Activated CD4-positive, alpha-beta T cell treated with anti-CD3 and anti-CD28 coated beads for 36 hours (primary cell): ENCODE measurements at places on chromosomes 7 and 10.
A peak's percentile ranks its signal among the peaks of the same experiment; 100 is the strongest.

- peaks cover 6% of the 10 kb centered on the region for H3K27me3 ChIP-seq
- no peaks in the 10 kb centered on the region for H3K4me1 ChIP-seq
- no peak overlapping the region for H3K27ac ChIP-seq
- no peak overlapping the region for H3K4me3 ChIP-seq
These were observed 10.9 kb downstream of the FAM131B start for GRCh38 chr7:143351574-143351973.

- no peak for DNase-seq
- no peak overlapping the region for H3K4me3 ChIP-seq
- no peaks in the 10 kb centered on the region for H3K27me3 ChIP-seq
- H3K36me3 ChIP-seq = no peaks in the 10 kb centered on the region
These were observed 284.5 kb upstream of the KLF6 start for GRCh38 chr10:4069491-4069890.

GRCh38 chr7:91007371-91007770 lies 256.9 kb upstream of the FZD1 start:
- H3K4me1 ChIP-seq = no peaks in the 10 kb centered on the region
- H3K36me3 ChIP-seq = no peaks in the 10 kb centered on the region
- H3K27me3 ChIP-seq = peaks cover 2% of the 10 kb centered on the region
- H3K27ac ChIP-seq = no peak overlapping the region

- H3K27me3 ChIP-seq = no peaks in the 10 kb centered on the region
- DNase-seq = no peak
- no peaks in the 10 kb centered on the region for H3K36me3 ChIP-seq
These were observed 64.6 kb downstream of the CUX1 start for GRCh38 chr7:101882005-101882421.

DNA sequence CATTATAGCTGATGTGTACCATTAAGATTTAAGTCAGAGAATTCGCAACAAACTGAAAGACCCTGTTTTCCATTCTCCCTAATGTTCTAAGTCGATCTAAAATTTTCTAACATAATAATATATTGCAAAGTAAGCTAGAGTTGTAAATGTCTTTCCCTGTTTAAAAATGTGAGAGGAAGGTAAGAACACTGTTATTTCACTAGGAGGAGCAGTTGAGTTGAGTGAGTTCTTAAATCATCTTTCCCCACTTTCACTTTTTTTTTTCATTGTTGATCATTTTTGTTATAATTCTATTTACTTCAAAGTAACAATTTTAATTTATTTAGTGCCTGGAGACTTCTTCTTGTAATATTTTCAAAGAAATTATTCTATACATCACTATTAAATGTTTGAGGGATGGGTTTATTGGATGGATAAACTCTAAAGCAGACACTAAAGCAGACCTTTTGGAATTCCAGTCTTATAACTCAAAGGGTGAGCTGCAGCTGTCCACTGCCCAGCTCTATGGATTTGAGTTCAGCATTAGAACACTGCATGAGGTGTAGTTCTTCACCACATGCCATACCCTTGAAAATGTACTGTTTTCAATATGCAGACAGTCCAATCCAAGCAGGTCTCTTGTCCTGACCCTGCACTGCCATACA lies 181.3 kb upstream of the FZD1 start:
- H3K27ac ChIP-seq = no peak overlapping the region
- peak overlapping the region; percentile 16 for H3K4me3 ChIP-seq
- no peak for DNase-seq

- no peak overlapping the region for H3K4me3 ChIP-seq
- no peaks in the 10 kb centered on the region for H3K36me3 ChIP-seq
- no peak overlapping the region for H3K27ac ChIP-seq
- no peaks in the 10 kb centered on the region for H3K4me1 ChIP-seq
- no peak for DNase-seq
These were observed 9.9 kb upstream of the ARHGAP22 start for GRCh38 chr10:48614481-48615390.

- H3K4me1 ChIP-seq = peaks cover 17% of the 10 kb centered on the region
- peak; percentile 49 for DNase-seq
- H3K36me3 ChIP-seq = no peaks in the 10 kb centered on the region
- H3K27me3 ChIP-seq = peaks cover 61% of the 10 kb centered on the region
These were observed 837 bp upstream of the IGFBP3 start for GRCh38 chr7:45921699-45922519.

DNA sequence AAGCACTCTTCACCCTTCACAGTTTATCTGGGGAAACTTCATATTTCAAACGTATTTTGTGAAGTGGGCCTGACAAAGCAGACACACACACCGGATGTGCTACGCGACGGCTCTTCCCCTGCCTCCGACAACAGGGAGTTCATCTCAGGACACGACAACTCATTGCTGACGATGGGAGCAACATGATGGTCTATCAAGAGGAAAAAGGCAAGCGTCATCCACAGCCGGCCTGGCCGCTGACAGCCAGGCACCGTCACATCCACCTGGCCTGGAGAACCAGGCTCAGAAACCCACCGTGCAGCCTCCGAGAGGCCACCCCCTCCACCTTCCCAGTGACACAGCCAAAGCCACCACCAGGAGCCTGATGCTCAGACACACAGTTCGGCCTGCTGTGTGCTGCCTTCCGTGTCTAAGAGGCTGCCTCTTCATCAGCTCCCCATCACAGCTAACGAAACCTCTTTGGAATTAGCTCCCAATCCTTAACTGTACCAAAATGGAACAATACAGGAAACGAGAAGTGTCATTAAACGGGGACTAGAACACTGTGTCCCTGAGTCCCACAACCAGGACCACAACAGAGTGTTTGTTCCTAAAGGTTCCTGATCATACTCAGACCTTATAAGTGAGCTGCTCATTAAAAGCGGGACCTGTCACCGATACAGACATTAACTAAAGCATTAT lies 76.7 kb downstream of the SFMBT2 start:
- H3K4me3 ChIP-seq = no peak overlapping the region
- peaks cover 55% of the 10 kb centered on the region for H3K36me3 ChIP-seq
- H3K4me1 ChIP-seq = peaks cover 51% of the 10 kb centered on the region
- H3K27ac ChIP-seq = no peak overlapping the region
- DNase-seq = no peak

DNA sequence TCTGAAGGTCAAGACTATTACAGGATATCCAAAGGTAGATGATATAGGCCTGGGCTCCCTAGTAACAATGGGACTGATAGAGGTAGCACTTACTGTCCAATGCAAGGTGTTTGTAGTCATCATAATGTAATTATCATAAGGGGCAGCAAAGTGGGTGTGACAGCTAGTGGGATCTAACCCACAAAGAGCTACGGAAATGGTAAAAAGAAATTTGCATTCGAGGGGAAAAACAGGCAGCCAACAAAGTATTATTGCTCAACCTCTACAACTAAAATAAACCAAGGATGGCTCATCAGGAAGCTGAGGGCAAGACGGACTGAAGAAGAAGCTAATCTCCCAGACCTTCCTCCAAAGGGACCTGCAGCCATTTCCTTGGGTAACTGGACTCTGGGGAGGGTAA lies 211.0 kb downstream of the WDR11 start:
- no peak overlapping the region for H3K4me3 ChIP-seq
- H3K4me1 ChIP-seq = no peaks in the 10 kb centered on the region
- H3K27me3 ChIP-seq = peaks cover 2% of the 10 kb centered on the region
- no peak for DNase-seq

DNA sequence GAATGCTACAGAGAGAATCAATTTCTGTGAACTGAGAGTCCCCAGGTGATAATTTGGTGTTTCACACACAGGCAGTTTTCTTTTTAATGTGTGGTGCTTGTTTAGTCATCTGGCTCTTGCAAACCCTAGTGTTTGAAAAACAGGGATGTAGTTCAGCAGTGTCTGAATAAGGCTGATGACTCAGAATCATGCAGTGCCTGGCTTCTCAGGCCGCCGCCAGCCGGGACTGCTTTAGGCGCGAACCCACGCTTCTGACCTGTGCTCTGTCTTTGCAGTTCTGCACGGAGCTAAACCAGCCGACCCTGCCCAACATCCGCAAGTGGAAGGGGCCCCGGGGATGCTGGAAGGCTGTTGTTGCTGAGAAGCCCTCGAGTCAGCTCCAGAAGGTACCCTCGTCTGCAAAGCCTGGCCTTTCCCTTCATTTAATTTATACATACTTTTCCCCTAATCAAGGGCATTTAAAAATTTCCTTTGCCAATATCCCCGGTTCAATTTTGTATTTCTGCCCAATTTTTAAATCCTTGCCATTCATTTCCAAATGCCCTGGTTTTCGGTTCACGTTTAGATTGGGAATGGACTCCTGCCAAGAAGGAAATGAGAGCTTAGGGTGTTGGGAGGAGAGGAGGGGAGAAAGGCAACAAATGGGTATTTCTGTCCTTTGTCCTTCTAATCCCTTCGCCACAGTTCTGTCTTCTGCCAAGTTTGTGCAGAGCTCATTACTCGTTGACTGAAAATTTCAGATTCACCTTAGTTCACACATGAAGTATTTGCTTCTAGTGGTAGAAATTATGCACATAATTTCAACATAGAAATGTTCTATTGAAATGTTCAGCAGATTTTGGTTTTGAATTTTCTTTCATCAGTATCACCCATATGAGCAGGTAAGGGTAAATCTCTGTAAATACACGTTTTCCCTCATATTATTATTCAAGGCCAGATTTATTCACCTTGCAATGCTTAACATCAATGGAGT lies 108.5 kb upstream of the ANLN start:
- H3K27me3 ChIP-seq = no peaks in the 10 kb centered on the region
- H3K27ac ChIP-seq = no peak overlapping the region
- no peaks in the 10 kb centered on the region for H3K36me3 ChIP-seq
- peaks cover 52% of the 10 kb centered on the region for H3K4me1 ChIP-seq
- no peak overlapping the region for H3K4me3 ChIP-seq
- DNase-seq = peak; percentile 61

- H3K27ac ChIP-seq = no peak overlapping the region
- H3K4me1 ChIP-seq = no peaks in the 10 kb centered on the region
- H3K27me3 ChIP-seq = no peaks in the 10 kb centered on the region
- no peaks in the 10 kb centered on the region for H3K36me3 ChIP-seq
- no peak overlapping the region for H3K4me3 ChIP-seq
These were observed 243.7 kb downstream of the INHBA start for GRCh38 chr7:41459183-41459582.

DNA sequence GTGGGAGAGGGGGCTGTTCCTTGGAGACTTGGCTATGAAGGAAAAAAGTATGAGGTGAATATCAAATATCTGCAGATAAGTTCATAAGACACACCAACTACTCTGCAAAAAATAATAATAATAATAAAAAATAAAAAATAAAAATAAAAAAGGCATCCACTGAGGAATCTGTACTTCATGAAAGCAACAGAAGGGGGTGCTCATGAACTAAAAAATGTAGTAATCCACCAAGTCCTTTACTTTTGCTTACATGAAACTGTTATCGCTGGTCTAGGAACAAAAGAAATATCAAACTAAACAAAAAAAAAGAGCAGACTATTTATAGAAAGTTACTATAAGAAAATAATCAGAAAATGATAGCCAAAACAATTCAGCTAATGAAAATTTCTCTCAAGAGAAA lies 579.0 kb downstream of the PHTF2 start:
- no peak for DNase-seq
- no peaks in the 10 kb centered on the region for H3K4me1 ChIP-seq
- no peak overlapping the region for H3K4me3 ChIP-seq
- H3K27me3 ChIP-seq = peaks cover 7% of the 10 kb centered on the region

GRCh38 chr7:7323352-7323751 lies 141.0 kb downstream of the C1GALT1 start:
- no peak overlapping the region for H3K4me3 ChIP-seq
- DNase-seq = no peak
- no peak overlapping the region for H3K27ac ChIP-seq
- H3K36me3 ChIP-seq = no peaks in the 10 kb centered on the region

DNA sequence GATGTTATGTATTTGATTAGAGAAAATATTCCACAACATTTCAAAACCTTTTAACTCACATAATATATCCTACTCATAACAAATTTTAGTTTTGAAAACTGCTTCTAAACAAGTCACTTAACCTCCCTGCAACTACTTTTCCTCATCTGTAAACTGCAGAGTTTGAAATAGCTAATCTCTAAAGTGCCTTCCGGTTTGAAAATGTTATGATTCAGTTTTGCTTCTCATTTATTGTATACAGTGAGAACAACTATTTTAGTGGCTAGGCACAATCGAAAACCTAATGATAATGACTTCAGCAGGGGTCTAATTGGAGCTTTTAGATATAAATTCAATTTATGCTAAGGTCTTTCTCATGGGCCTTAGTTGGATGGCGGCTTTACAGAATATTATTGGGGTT lies 30.7 kb upstream of the TEX47 start:
- H3K27ac ChIP-seq = no peak overlapping the region
- no peaks in the 10 kb centered on the region for H3K36me3 ChIP-seq
- H3K27me3 ChIP-seq = no peaks in the 10 kb centered on the region
- H3K4me1 ChIP-seq = no peaks in the 10 kb centered on the region
- no peak for DNase-seq

GRCh38 chr10:126017961-126018560 lies 121.7 kb downstream of the FANK1 start:
- peaks cover 3% of the 10 kb centered on the region for H3K27me3 ChIP-seq
- no peak overlapping the region for H3K27ac ChIP-seq
- DNase-seq = no peak
- H3K4me1 ChIP-seq = peaks cover 6% of the 10 kb centered on the region

GRCh38 chr7:15245831-15246230 lies 316.0 kb downstream of the AGMO start:
- H3K4me1 ChIP-seq = no peaks in the 10 kb centered on the region
- H3K27me3 ChIP-seq = no peaks in the 10 kb centered on the region
- H3K4me3 ChIP-seq = no peak overlapping the region

DNA sequence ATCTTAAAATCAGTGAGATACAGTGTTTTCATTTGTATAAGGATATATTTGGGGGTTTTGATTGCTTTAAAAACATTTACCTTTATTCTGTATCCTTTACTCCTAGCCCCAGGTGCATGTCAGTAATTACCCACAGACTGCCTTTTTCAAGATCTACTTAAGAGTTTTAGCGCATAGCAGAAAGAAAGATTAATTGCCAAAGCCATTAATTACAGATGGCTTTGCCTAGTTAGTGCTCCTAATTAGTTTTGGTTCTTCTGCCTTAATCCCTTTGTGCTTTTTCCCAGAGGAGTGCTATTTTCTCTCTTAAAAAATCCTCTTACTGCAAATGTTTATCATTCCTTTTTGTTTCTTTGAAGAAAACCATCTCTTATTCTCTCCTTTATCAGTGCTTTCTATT lies 122.8 kb downstream of the MAPK8 start:
- DNase-seq = no peak
- H3K27ac ChIP-seq = no peak overlapping the region
- H3K27me3 ChIP-seq = no peaks in the 10 kb centered on the region
- peaks cover 8% of the 10 kb centered on the region for H3K36me3 ChIP-seq
- H3K4me1 ChIP-seq = no peaks in the 10 kb centered on the region

DNA sequence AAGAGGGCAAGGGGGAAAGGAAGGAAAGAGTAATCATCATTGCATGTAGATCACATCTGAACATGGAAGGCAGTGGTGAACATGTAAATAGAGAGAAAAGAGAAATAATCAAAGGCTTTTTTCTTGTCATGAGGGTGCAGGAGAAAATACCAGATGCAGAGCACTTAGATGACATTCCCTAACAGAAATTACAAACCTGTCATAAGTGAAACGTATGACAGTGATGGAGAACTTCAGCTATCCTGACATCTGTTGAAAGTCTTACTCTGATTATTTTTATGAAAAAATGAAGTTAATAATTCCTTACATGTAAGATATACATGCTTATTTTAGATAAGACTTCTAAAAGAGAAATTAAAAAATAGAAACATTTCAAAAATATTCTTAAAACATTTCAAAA lies 54.7 kb downstream of the BRAF start:
- H3K27ac ChIP-seq = no peak overlapping the region
- peaks cover 12% of the 10 kb centered on the region for H3K36me3 ChIP-seq
- H3K4me3 ChIP-seq = no peak overlapping the region

- peaks cover 50% of the 10 kb centered on the region for H3K36me3 ChIP-seq
- no peak overlapping the region for H3K4me3 ChIP-seq
- no peak overlapping the region for H3K27ac ChIP-seq
These were observed 26.4 kb downstream of the MAPK8 start for GRCh38 chr10:48332871-48333216.
